ENCODE measurements at places on chromosomes 2 and 18.
A peak's percentile ranks its signal among the peaks of the same experiment; 100 is the strongest.

GRCh38 chr2:223363085-223363484 lies 239.1 kb downstream of the SCG2 start:
- no peak for DNase-seq

DNA sequence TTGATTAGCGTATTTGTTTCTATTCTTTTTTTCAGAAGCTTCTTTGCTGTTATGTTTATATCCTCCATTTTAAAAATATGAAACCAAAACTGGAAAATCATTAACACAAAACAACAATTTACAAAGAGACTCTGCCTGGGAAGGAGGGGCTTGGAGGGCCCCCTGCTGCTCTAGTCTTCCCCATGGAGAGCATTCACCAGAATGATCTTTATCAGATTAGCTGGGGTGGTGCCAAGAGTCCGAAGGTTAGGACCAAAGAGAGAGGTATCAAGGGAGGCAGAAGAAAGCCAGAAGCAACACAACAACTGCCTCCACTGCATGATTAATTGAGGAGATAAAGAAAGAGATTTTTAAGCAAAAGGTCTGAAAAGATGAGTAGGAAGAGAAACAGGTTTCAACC lies 218.6 kb downstream of the IRS1 start:
- DNase-seq: no peak

- peak; percentile 62 for DNase-seq
Observed at GRCh38 chr2:218607436-218608115, at the start of gene PLCD4. Gene PLCD4 (plus strand): TSS chr2:218607899. CDS start chr2:218615740, 7,841 bp downstream.

GRCh38 chr2:21821672-21822227 lies 698.0 kb downstream of the TDRD15 start:
- peak; percentile 15 for DNase-seq

DNA sequence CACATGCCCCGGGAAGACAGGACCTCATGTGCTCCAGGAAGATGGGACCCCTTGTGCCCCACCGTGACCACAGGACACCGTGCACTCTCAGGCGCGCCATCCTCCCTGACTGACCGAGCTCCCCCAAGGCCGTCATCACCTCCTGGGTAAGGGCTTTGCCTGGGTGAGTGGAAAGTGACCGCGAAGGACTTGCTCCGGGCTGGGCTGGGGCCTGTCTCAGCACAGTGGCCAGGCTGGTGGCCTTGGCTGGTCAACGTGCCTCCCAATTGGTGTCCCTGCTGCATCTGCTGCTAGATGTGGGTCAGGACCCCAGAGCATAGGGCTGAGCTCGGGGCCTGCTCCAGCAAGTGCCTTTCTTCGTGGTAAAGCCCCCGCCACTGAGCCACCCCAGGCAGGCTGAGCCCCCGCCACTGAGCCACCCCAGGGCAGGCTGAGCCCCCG lies 69.7 kb upstream of the CTDP1 start:
- DNase-seq: no peak

GRCh38 chr2:236852100-236852976 lies 233.4 kb upstream of the COPS8 start:
- no peak for DNase-seq

DNA sequence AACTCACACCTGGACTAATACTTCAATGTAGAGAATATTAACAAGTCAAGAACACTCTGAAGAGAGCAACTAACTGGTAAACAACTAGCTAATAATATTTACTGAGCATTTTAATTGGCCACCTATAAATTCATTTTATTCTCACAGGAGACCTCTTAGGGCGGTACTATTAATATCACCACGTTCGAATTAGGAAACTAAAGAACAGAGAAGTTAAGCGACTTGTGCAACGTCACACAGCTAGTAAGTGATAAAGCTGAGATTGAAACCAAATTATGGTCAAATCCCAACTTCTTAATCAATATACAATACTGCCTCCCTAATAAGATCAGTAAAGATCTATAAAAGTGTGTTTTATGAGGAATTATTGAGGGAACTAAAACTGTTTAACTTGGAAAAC lies 1034.3 kb upstream of the POU3F3 start:
- DNase-seq: no peak

DNA sequence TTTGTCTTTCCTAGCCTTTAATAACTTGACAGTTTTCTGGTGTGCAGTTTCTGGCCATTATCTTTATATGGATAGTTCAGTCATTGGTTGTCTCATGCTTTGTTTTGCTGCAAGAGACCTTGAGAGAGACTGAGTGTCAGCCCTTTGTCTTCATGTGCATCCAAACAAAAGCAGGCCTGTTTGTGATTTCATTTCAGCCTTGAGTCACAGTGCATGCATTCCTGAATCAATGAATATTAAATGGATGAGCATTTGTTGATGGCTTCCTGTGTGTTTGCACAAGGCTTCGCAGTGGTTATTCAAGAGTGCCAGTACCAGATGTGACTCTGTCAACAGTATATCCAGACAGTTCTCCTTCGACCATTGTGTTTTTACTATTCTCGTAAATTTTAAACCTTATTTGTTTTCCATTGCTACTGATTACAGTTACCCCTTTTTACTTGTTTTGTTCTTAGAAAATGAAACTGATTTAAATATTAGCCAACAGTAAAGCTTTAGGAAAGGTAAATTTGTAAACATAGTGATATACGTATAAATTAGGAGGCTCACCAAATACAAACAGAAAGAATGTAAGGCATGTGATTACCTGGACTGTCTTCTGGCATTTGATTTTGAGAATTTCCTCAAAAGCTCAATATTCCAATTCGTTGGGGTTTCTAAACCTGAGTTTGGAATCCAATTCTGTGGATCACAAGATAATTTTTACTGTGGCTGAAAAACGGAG lies 319.8 kb downstream of the CTNNA2 start:
- DNase-seq: peak; percentile 54

GRCh38 chr2:214604861-214605260 lies 194.0 kb downstream of the VWC2L start:
- DNase-seq: no peak

DNA sequence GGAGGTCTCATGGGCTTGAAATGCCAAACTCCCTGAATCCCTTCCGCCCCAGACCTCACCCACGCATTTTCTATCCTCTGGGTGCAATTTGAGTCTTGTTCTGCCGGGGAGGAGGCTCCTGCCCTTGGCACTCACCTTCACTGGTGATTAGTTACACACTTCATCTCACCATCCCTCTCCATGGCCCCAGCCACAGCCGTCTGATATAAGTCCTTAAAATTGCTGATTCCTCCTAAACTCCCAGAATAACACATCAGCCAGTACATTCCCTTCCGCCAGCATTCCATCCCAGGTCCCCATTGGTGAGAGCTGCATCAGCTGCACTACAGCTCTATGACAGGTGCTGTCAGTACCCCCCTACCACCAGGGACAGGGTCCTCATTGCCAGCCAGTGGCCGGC lies 3.9 kb downstream of the TIMM21 start:
- no peak for DNase-seq

GRCh38 chr2:55099878-55100820 lies 49.9 kb upstream of the RTN4 start:
- DNase-seq: no peak

GRCh38 chr2:133004623-133005022 lies 334.6 kb upstream of the LYPD1 start:
- no peak for DNase-seq

DNA sequence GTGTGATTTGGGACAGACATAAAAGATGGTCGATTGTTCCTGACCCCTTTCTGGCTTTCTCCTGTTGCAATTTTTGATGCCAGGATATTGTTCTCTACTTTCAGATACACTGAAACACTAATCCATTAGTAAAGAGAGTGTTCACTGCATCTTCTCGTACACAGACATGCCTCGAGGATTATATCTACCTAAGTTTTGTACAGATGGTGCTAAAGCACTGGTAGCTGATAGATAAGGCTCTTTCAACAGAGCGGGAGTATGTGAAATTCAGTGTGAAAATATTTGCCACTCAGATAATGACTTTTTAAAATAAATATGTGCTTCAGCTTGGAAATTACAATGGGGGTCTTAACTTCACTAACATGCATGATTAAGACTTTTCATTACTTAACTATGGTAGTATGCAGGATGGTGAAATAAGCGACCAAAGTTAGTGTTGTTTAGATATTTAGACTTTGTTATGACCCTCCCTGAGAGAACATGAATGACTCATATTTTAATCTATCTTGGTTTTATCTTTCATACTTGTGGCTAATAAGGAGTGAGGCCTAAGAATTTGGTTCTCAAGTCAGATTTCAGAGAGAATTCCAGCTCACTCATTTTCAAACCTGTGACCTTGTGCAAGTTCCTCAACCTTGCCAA lies 474.9 kb downstream of the NRXN1 start:
- DNase-seq: no peak

DNA sequence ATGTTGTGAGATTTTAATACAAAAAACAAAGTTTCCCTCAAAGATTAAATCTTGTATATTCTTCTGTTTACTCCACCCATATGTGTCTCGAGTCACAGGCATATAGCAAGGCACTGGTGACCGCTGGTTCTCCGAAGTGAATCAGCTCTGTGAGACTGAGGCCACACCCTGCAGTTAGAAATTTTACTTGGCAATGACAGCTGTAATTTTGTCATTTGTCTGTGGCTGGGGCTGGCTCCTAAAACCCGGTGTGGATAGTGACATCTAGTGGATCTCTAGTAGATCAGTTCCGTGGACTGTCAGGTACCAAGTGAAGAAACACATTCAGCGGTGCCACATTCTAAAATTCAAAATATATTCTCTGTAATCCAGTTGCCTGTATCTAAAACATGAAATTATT lies 278.0 kb downstream of the NEDD4L start:
- peak; percentile 76 for DNase-seq

DNA sequence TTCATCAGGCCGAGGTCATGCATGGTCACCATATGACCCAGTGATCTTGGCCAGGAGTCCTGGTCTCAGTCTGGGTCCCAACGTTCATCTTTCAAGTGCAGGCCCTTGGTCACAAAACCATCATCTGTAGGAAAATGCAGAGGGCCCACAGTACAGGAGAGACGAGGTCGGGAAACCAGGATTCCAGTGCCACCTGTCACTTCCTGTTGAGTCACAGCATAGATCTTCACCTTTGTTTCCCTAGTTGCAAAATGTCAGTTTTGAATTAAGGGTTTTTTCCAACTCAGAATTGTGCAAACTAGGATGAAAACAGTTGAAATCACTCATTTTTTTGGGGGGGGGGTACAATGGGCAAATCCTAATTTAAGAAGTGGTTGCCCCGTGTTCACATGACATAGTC lies 162.2 kb downstream of the INSIG2 start:
- DNase-seq: no peak

- peak; percentile 79 for DNase-seq
Observed at GRCh38 chr2:241224018-241224850, 35.8 kb downstream of the ANO7 start.

DNA sequence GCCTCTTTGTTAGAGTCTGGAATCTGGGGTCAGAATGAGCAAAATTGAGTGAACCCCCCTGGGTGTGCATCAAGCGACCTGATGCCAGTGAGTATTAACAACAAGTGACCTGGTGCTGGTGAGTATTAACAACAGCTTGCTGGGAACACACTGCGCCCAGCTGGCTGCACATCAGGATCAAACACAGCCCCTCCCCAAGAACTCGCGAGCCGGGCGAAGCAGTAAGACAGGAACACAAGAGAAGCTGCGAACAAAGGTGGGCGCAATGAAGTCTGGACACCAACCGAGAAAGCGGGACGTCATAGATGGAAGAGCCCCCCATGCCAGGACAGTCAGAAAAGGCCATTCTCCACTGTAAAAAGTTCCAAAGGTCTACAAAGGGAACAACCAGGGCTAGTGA lies 34.3 kb downstream of the CRACDL start:
- DNase-seq: no peak

- DNase-seq: no peak
Observed at GRCh38 chr18:5584746-5585417, 41.1 kb upstream of the EPB41L3 start.

GRCh38 chr2:224174521-224174920 lies 135.4 kb upstream of the SERPINE2 start:
- no peak for DNase-seq

DNA sequence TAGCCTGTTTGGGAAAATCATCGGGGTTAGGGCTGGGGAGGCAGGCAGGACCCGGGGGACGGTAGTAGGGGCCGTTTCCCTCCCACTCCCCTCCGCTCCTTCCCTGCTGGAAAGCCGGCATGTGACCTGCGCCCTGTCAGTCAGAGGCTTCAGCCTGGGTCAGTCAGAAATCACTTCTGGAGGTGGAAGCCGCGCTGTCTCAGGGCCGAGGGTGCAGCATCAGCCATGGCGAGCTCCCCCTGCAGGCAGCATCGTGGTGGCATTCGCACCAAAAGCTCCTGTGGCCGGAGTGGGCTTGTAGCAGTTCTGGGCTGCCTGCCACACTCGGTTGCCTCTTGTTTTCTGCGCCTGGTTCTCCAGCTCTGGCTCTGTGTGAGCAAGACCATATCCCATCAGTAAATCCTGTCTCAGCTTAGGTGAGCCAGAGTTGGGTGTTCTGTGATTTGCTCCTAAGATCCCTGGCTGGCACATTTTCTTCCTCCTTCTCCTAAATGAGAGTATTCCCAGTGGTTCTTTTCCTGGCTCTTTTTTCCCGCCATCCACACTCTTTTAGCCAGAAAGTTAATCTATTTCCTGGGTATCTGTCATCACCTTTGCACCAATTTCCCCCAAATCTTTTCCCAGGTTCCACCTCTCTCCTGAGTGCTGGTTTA lies 123.9 kb upstream of the CD302 start:
- DNase-seq: peak; percentile 75

GRCh38 chr2:164954954-164955701 lies at the start of gene SLC38A11:
Gene SLC38A11 (minus strand): TSS chr2:164955525. CDS start chr2:164955247, 278 bp downstream.
- DNase-seq: peak; percentile 47

DNA sequence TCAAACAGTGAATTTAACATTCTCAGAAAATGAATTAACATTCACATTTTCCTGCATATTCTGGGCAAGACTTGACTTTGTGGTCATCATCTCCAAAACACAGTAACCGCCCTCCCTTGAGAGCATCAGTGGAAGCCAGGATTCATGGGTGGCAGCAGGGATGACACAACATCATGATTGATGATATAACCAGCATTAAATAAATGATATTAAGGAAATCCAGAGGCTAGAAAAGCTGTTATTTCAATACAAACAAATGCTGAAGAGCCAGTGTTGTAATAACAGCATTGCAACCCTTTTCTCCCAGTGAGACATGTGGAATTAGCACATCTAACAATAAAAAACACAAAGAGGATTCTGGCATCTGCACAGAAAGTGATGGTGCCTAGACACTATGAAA lies 41.1 kb downstream of the CDC42EP3 start:
- no peak for DNase-seq

DNA sequence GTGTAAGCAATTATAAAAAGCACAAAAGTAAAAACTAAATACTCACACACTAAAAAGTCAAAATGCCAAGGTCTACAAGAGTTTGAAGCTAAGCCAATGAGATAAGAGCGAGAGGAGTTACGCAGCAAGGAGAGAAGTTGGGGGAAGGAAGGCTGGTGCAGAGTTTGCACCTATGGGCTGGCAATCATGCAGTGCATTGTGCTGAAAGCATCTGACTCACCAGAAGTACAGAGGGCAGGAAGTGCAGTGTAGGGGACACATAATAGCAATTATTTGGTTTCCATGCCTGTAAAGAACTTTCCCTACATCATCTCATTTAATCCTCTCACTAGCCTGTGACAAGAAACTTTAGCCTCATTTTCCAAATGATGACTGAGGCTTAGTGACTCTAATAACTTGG lies 142.7 kb upstream of the KYNU start:
- DNase-seq: no peak

Data from eye (tissue), 1 donor.